ENCODE measurements at places on chromosomes 3 and 15.
A peak's percentile ranks its signal among the peaks of the same experiment; 100 is the strongest.

GRCh38 chr15:42820811-42821210 lies 83.9 kb upstream of the CDAN1 start:
- DNase-seq = no peak

DNA sequence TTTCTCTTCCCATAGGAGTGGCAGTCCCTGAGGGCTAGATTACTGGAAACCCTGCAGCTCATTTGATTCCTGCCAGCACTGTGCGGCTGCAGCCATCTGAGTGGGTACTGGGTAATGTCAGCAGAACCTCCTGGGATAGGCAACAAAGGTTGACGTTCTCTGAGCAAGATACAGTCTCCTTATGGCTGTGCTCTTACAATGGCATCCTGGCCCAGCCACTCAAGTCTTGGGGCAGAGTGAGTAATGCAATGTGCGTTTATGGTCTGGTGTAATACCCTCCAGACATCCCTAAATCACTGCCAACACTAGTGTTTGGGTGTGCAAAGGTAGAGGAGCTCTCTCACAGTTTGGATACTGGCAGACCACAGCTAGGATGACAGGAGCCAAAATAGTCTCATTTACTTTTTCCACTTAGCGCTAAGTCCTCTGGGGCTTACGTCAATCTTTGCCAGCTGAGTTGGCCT lies 775.8 kb downstream of the ZNF385D start:
- DNase-seq = no peak

DNA sequence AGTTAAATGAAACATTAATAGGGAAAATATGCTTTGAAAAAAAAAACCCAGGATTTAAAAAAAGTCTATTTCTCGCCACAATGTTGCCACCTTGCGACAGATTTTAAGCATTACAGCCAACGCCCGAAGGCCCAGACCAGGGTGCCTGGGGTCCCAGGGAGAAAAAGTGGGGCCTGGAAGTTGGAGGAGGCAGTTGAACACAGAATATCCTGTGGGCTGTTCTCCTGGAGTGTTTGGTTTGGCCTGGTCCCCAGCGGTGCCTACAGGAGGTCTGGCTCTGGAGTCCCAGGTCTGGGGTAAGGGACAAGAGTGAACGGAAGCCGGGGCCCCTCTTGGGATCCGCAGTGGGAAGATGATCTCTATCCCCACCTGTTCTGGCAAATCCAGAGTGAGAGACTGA lies 3.4 kb downstream of the RNU6-1 start:
- DNase-seq = peak; percentile 77

- peak; percentile 86 for DNase-seq
Measured at GRCh38 chr3:96813820-96814650, at the start of gene EPHA6. TSS of gene EPHA6 (plus strand) at chr3:96814594.

GRCh38 chr3:49553324-49553691 lies 969 bp upstream of the BSN start:
- no peak for DNase-seq

- no peak for DNase-seq
Measured at GRCh38 chr3:33186524-33187367, 31.9 kb downstream of the SUSD5 start.

DNA sequence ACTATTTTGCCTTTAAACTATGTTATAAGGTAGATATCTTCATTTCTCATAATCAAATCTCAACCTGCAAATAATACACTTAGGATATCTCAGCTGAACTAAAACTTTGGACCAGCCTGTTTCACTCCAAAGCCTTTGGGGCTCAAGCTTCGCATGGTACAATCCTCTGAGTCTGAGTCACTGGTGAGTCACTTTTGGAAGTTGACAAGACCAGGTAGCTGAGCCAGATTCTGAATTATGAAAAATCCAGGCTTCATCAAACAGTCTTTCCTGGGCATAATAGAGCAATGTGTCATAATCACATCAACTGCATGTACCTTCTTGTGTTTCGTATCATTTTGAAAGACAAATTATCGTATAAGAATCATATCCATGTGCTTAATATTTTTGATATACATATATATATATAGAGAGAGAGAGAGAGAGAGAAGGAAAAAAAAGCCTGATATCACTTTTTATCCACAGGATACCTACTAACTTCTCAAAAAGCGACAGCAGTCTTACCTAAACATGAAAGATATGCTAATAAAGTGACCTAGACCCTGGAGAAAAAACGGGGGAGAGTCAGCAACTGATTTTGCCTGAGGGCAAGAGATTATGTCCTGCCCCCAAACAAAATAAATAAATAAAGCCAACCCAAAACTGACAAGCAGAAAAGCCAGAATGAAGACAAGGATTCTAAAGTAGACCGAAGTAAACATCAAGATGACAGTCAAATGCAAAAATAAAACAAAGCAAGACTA lies 263.9 kb upstream of the TGFBR2 start:
- no peak for DNase-seq

DNA sequence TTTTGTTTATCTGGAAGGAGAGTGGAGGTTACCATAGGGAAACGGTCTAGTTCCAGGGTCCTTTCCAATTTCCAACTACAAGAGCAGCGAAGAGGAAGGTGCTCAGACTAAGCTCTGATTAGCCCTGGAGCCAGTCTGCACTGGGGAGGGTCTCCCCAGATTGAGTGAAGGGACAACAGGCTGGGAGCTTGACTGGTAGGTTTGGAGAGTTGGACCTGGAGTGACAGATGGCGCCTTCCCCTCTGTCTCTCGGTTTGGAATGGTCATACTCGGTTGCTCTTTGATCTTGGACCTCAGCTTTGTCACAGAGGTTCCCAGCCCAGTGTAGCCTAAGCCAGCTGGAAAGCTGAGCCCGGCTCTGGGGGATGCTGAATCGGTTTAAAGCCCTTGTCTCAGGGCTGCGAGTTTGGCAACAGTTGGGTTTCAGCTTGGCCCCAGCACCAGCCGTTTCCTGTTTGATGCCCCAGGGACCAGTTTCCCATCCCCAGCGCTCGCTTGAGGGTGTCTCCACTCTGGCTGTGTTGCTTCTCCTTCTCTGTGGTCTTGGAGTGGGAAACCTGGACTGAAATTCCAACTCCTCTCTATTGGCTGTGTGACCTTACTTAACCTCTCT lies 53.1 kb upstream of the ULK4 start:
- peak; percentile 87 for DNase-seq

DNA sequence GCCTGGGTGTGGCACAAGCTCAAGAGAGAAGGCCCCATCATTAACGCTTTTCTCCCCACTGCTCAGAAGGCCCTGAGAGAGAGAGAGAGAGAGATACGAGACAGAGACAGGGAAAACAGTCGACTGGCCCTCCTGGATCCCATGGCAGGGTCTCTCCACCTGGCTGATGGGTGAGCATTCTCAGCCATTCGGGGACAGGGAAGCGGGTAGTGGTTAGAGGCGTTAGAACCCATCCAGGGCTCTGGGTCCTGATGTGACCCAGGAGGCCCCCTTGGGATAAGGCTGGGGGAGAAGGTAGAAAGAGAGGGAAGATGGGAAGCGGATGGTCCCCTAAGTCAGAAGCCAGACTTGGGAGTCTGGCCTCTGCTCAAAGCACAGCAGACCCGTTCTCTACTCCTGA lies 7.9 kb downstream of the TGM5 start:
- no peak for DNase-seq

DNA sequence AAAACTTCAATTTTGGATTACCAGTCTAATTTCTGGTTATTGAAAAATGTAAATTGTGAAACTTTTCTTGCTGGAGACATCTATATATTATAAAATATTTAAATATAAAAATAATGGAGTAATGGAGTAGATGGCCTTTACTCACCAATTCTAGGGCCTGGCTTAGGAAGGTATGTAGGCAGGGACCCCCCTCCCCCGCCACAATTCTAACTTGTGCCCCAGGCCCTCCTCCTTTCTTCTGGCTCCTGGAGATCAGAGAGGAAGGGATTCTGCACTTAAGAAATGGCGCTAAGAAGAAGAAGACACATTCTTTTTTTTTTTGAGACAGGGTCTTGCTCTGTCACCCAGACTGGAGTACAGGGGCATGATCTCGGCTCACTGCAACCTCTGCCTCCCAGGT lies 49.5 kb downstream of the CGNL1 start:
- DNase-seq = no peak

- no peak for DNase-seq
Measured at GRCh38 chr15:73600413-73601335, 32.5 kb downstream of the NPTN start.

GRCh38 chr3:16810593-16811367 lies 74.0 kb upstream of the PLCL2 start:
- no peak for DNase-seq

DNA sequence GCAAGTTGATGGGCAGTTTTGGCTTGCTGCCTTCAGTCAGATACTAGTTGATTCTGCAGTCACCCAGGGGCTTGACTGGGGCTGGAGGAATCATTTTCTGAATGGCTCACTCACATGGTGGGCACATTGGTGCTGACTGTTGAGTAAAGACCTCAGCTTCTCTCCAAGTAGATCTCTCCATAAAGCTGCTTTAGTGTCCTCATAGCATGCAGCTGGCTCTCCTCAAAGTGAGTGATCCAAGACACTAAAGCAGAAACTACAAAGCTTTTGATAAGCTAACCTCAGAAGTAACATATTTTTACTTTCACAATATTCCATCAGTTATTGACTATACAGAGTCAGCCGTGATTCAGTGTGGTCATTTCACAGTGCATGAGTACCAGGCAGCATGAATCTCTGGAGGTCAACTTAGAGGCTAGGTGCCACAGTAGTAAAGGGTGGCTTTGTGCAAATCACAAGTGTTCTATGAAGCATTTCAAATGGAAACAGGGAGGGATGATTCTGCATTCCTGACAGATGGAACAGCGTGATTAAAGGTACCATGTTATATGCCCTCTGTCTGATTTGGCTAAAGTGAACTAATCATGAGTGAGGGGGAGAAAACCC lies 24.3 kb upstream of the ATP8B4 start:
- no peak for DNase-seq

DNA sequence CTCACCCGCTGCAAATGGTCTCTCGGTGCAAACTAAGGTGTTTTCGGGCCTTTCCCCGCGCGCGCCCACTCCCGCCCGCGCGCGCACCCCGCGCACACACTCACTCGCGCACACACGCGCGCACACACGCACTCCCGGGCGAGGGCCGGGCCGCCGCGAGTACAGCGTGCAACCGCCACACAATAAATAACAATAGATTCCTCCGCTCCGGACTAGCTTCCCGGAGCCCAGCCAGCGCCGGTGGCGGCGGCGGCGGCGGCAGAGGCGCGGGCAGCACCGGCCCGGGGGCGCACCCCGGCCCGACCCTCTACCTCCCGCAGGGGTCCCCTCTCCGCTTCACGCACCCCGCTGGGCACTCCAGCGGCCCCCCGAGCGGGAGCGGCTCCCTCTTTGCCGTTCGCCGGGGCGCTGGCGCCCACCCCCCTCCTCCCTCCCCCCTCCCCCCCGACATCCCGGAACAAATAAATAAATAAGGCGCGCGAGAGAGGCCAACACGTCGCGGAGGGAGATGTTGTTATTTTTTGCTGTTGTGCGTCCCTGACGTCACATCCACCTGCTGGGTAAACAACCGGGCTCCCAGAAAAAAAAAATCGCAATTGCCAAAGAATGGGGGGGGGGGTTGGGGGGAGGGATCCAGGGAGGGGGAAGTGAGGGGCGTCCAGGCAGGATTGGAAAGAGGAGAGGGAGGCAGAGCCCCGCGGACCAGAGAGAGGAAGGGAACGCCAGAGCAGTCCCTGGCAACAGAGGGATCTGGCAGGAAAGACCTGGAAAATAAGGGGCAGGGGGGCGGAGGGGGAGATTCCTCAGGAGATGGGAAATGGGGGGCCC lies at the start of gene FOXP1:
TSS of gene FOXP1 (minus strand) at position 163 of the 828 bp plus-strand sequence. CDS start 385,347 bp downstream, outside the sequence.
- DNase-seq = peak; percentile 90

DNA sequence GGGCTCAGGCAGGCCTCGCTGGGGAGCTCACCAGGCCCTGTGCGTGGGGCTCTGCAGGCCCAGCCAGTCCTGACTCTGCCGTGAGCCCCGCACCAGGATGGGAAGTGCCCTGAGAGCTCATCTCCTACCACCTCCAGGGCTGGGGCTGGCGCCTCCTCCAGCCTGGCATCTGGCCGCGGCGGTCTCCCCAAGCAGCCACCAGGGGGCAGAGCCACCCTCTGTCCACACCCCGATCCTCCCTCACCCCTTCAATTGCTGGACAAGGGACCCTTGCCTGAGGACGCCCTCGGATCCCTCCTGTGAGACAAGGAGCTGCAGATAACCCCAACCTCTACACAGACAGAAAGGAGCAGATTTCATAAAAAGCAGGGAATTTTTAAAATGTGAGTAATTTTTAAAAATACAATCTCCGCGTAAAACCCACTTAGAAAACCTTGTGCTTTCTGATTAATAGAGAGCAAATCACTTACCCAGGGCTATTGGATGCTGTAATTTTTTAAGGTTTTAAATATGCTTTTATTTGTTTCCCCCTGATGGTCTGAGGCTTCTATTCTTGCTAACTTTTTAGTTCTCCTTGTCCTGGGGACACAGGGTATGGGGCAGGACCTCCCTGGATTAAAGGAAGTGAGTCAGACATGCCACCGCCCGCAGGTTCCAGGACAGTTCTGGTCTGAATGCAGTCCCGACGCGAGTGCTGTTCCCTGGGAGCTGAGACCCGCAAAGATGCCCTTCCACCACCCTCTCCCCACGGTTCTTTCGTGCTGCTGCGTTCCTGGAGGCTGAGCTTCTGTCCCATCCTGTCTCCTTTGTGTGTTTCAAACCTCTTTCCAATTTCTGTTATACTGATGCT lies 52.3 kb upstream of the CHRNA7 start:
- no peak for DNase-seq

GRCh38 chr3:78610462-78611125 lies 1157.2 kb downstream of the ROBO1 start:
- DNase-seq = no peak

GRCh38 chr15:86317384-86317740 lies 237.7 kb downstream of the AGBL1 start:
- DNase-seq = peak; percentile 20

- DNase-seq = no peak
Measured at GRCh38 chr15:90151989-90152645, 49.0 kb upstream of the SEMA4B start.

GRCh38 chr3:11619946-11620652 lies 23.6 kb downstream of the VGLL4 start:
- no peak for DNase-seq

- DNase-seq = no peak
Measured at GRCh38 chr3:24764236-24764915, 269.7 kb upstream of the THRB start.

- peak; percentile 49 for DNase-seq
Measured at GRCh38 chr3:35678643-35679161, 39.4 kb downstream of the ARPP21 start.

DNA sequence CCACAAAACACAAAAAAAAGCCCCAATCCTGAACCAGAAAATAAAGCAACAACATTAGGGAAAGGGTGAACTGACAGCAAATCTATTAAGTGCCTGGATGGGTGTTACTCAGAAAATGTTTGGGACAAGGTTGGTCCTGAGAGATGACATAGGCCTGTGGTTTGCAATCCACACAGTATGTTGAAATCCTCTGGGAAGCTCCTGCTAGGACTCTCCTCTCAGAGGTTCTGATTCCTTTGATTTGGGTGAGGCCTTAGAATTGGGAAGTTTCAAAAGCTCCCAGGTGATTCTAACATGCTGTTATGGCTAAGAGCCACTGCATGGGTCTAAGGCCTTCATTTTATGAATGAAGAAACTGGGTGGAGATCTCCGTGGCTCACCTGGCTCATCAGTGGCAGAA lies 18.4 kb downstream of the CLDN1 start:
- no peak for DNase-seq

- no peak for DNase-seq
Measured at GRCh38 chr3:40911928-40912327, 287.4 kb upstream of the CTNNB1 start.
